ENCODE measurements at places on chromosomes 7 and 10. TPM values are rescaled to one million over a fixed set of nuclear protein-coding genes. Genes with fewer than 3 reads are reported as not detected.

ZNF107 gene
- total RNA-seq: 19.5 TPM

DNA sequence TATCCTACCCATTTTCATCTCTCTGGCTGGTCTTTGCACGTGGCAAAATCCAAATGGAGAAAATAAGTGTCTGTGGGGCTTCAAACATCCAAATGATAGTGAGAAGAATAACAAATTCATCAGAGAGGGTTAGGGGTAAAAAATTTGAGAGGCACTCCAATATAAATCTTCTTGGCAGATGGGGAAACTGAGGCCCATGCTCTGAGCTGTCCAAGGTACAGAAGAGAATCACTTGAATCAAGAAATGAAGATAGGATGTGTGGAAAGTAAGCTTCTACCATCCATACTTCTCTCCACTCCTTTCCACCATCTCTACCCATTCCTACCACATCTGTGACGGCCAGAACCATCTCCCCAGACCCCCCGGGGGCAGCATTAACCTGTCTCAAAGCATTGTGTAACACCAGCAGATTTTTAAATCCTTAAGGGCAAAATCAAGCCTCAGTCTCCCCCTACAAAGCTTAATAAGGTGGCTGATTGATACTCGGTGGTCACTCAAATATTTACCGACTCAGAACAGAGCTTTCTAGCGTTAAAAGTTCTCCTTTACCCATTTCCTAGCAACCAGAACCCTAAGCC is 818 bp downstream of the GOT1 start:
- DNase-seq: no peak

DNA sequence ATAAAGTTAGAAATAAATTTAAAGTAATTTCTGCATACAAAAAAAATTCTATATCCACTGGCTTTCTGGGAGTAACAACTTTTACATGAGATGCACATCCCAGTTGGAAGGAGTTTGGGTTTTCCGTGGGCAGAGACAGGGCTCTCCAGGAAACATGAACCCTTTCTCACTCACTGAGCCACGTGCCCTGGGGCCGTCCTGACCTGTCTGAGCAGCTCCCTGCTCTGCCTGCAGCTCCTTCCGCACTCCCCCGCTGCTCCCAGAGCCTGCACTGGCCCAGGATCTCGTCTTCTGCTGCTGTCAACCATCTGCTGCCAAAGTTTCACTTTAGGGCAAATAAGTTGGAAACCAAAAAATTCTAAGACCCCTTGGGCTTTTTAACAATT is 169.1 kb downstream of the DIP2C start:
- no peak for DNase-seq

GRCh38 chr7:30169579-30169978 is 34.8 kb downstream of the MTURN start:
- DNase-seq: no peak

- no peak for DNase-seq
Measured at GRCh38 chr10:79112881-79113431, 44.2 kb downstream of the ZMIZ1 start.

FOXL3 gene
- not detected for total RNA-seq

- DNase-seq: no peak
Measured at GRCh38 chr7:121017586-121017985, 29.1 kb downstream of the CPED1 start.

PKD2L1 gene
- total RNA-seq: 0.18 TPM

- DNase-seq: no peak
Measured at GRCh38 chr7:128160296-128160695, 80.8 kb upstream of the LEP start.

DNA sequence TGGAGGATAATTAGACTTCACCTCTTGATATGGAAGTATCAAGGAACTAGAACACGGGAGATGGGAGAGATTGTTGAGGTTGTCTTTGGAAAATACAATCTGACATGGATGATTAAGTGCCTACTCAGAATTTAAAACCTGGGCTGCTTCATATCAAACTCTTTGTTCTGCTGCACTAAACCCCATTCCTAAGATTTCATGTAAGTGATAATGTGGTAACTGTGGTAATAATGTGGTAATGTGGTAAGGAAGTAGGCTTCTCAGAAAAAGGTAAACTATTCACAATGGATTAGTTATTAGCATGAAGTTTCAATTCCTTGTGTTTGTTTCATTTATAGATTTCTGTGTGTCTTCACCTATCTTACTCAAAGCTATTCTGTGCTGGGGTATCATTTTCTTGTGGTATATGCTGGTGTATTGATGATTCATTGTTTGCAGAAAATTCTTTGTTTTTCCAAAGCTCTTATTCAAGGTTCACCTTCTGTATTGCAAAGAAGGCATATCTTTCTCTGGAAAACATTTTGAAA is 129.9 kb upstream of the TAC1 start:
- no peak for DNase-seq

- no peak for DNase-seq
Measured at GRCh38 chr7:29291723-29292618, 97.4 kb downstream of the CHN2 start.

- DNase-seq: no peak
Measured at GRCh38 chr10:104485632-104486031, 132.0 kb downstream of the CFAP58 start.

MGMT gene
- total RNA-seq: 15.4 TPM

HACD1 gene
- 3.7 TPM for total RNA-seq

OR2A42 gene
- total RNA-seq: not detected

DNA sequence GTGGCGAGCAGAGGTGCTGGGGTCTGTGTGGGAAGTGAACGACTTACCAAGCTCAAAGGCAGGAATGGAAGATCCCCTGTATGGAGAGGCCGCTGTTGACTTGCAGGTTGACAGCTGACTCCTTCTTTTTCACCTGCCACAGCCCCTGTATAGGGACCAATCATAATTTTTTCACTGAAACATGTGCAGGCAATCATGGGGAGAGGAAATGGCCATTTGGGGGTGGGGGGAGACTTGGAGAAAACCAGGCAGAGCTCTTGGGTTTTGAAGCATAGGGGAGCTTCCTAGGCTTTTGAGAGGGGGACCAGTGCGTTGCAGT is 101.4 kb downstream of the WDR37 start:
- DNase-seq: peak; percentile 9

All from activated CD4-positive, alpha-beta memory T cell treated with anti-CD3 and anti-CD28 coated beads, Interleukin-2, amount 10 ng/mL, durations not matched to agents 7 days and 5 days (primary cell).